Upper lobe of right lung (tissue), 1 donor: ENCODE measurements at places on chromosomes 1 and 21. TPM values are rescaled to one million over a fixed set of nuclear protein-coding genes. Genes with fewer than 3 reads are reported as not detected.

Gene NBL1
- 218 TPM for total RNA-seq

Gene LAD1
- total RNA-seq, result 42.6 TPM

Gene GJA8
- not detected for total RNA-seq

Gene DIRAS3
- total RNA-seq, result 1.4 TPM

Gene KCNJ6
- 0.06 TPM for total RNA-seq

GRCh38 chr21:25759573-25759972 lies 24.8 kb downstream of the GABPA start:
- H3K27ac ChIP-seq, result no peak overlapping the region
- H3K36me3 ChIP-seq, result peaks cover 73% of the 10 kb centered on the region
- H3K4me1 ChIP-seq, result no peaks in the 10 kb centered on the region
- no peak overlapping the region for H3K4me3 ChIP-seq
- DNase-seq, result no peak

- H3K27me3 ChIP-seq, result no peaks in the 10 kb centered on the region
- H3K36me3 ChIP-seq, result peaks cover 78% of the 10 kb centered on the region
- H3K4me3 ChIP-seq, result no peak overlapping the region
- H3K4me1 ChIP-seq, result no peaks in the 10 kb centered on the region
- H3K27ac ChIP-seq, result no peak overlapping the region
Observed at GRCh38 chr1:47371016-47371517, 37.5 kb downstream of the CMPK1 start.

GRCh38 chr1:218683242-218683641 lies 338.1 kb downstream of the TGFB2 start:
- H3K4me1 ChIP-seq, result no peaks in the 10 kb centered on the region
- H3K27me3 ChIP-seq, result no peaks in the 10 kb centered on the region
- no peak overlapping the region for H3K27ac ChIP-seq
- no peaks in the 10 kb centered on the region for H3K36me3 ChIP-seq

DNA sequence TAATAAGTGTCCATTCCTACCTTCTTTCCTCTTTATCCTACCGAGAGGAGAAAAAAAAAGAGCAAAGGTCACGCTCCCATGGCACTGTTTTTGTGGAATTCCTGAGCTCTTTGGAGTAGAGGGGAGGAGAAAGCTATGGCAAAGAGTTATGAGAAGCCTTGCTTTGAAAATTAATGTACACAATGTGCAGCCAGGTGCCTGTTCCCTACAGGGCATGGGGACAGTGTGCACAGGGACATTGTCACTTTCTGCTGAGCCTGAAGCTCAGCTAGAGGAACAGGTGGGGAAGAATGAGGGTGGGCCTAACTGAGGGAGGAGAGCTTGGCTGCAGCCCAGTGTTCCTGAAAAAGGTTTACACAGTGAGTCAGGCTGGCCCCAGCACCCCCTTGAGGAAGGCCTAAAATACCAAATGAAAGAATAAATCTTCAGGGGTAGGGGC lies 66.1 kb downstream of the PLXNA2 start:
- no peak overlapping the region for H3K4me3 ChIP-seq
- H3K27ac ChIP-seq, result peak overlapping the region; percentile 55
- H3K36me3 ChIP-seq, result peaks cover 4% of the 10 kb centered on the region
- H3K4me1 ChIP-seq, result peaks cover 61% of the 10 kb centered on the region

- H3K27ac ChIP-seq, result no peak overlapping the region
- no peak overlapping the region for H3K4me3 ChIP-seq
- no peaks in the 10 kb centered on the region for H3K27me3 ChIP-seq
- no peaks in the 10 kb centered on the region for H3K36me3 ChIP-seq
- peak; percentile 5 for DNase-seq
Observed at GRCh38 chr1:53378932-53379661, 51.2 kb upstream of the LRP8 start.

- no peak overlapping the region for H3K4me3 ChIP-seq
- H3K36me3 ChIP-seq, result no peaks in the 10 kb centered on the region
- no peaks in the 10 kb centered on the region for H3K27me3 ChIP-seq
- no peak for DNase-seq
- no peaks in the 10 kb centered on the region for H3K4me1 ChIP-seq
- no peak overlapping the region for H3K27ac ChIP-seq
Observed at GRCh38 chr21:44273046-44273445, 11.3 kb upstream of the DNMT3L start.

DNA sequence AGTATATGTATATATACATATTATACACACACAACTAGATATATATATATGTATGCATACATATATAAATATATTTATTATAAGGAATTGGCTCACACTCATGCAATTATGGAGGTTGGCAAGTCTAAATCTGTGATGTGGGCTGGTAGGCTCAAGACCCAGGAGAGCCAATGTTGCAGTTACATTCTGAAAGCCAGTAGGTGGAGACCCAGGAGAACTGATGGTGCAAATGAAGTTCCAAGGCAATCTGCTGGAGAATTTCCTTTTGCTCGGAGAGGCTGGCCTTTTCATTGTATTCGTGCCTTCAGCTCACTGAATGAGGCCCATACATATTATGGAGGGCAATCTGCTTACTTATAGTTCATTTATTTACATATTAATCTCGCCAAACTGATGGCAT lies 9.4 kb downstream of the IVL start:
- no peaks in the 10 kb centered on the region for H3K36me3 ChIP-seq
- no peaks in the 10 kb centered on the region for H3K4me1 ChIP-seq
- DNase-seq, result no peak
- H3K27ac ChIP-seq, result no peak overlapping the region
- no peak overlapping the region for H3K4me3 ChIP-seq
- H3K27me3 ChIP-seq, result no peaks in the 10 kb centered on the region

DNA sequence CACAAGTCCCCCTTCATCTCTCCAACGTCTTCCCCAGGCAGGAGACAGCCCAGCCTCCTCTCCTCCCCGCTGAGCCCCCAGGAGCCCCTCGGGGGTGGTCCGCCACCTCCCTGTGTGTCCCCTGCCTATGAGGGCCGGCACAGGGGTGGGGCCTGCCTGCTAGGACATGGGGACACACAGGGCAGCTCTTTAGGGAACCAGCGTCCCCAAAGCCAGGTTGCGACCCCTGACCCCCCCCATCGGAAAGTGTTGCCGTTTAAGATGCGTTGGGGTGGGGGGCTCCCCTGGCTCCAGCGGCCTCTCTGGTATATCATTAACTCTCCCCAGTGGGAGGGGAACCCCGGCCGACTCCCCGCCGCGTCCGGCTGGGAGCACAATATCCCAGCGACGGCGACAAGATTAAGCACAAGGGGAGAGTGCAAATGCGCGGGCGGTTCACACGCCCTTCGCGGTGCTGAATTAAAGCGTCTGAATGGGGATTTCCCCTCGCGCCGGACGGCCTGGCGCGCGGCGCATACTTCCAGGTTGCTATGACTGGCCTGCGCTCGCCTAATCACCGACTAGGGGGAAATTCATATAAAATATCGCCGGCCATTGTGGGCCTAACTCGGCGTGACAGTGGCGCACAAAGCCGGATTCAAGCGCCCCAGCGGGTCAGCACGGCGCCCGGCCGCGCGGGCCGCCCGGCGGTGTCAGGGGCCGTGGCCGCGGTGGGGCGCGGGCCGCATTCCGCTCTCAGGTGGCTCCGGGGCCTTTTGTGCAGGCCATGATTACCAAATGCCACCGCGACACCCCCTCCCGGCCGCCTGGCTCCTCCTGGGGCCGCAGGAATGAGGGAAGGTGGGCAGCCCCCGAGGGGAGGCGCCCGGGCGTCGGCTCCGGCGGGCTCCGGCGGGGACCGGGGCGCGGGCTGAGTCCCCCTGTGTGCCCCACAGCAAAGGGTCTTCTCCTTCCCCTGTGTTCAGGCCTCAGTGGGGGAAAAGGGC lies 30.9 kb downstream of the WNT3A start:
- peak overlapping the region; percentile 11 for H3K27ac ChIP-seq
- peaks cover 8% of the 10 kb centered on the region for H3K4me1 ChIP-seq
- no peaks in the 10 kb centered on the region for H3K36me3 ChIP-seq
- peak; percentile 72 for DNase-seq
- peaks cover 41% of the 10 kb centered on the region for H3K27me3 ChIP-seq
- peak overlapping the region; percentile 25 for H3K4me3 ChIP-seq

- H3K36me3 ChIP-seq, result no peaks in the 10 kb centered on the region
- no peak overlapping the region for H3K27ac ChIP-seq
- no peaks in the 10 kb centered on the region for H3K4me1 ChIP-seq
- H3K27me3 ChIP-seq, result peaks cover 7% of the 10 kb centered on the region
- peak; percentile 17 for DNase-seq
Observed at GRCh38 chr1:156608036-156608674, 6.9 kb upstream of the GPATCH4 start.
